Urinary bladder (tissue), 4 donors: ENCODE measurements at places on chromosomes 1 and 21. TPM values are rescaled to one million over a fixed set of nuclear protein-coding genes. Genes with fewer than 3 reads are reported as not detected.

The TTC39A gene
- total RNA-seq: 4.1 TPM

The RHEX gene
- 12.5 TPM for total RNA-seq

The LCE3D gene
- not detected for total RNA-seq

The KCNJ6 gene
- 0.26 TPM for total RNA-seq

- DNase-seq: no peak
These were observed 59.5 kb downstream of the MTR start for GRCh38 chr1:236854605-236854983.

The OPRD1 gene
- total RNA-seq: 0.05 TPM

GRCh38 chr1:178465011-178465410 lies 31.8 kb downstream of the CLEC20A start:
- DNase-seq: no peak

DNA sequence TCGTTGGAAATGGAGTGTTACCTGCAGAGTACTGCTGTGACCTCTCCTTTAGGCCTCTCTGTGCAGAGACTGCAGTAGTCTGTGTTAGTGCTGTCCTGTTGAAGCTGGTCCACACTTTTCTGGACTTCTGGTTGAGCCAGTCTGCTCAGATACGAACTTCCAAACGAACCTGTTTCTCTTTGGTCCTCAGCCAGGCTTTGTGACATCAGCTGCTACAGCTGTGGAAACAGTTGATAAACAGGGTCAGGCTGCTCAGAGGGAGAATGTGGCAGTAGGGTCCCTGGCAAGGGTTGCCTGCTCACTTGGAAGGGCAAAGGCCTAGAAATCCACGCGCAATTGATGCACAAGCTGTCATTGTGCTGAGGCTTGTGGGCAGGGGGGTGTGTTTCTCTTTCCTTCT lies 98.8 kb downstream of the NOS1AP start:
- peak; percentile 68 for DNase-seq

DNA sequence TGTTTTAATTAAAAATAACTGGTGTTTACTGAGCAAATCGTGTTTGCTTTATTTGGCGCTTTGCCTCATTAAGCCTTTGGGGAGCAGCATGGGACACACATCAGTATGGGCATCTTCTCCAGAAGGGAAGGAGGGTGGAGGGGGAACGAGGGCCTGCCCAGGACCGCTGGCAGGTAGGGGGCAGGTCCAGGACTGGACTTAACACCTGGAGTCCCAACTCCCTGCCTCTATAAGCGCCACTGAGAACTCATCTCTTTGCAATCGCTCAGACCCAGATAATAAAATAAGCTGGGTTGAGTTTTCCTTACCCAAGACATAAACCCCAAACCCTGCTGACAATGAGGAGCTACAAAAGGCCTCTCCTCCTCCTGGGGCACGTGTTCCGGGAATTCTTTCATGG lies 15.1 kb downstream of the ABCG1 start:
- no peak for DNase-seq

The TSSK3 gene
- 0.79 TPM for total RNA-seq

GRCh38 chr21:15837645-15838044 lies 107.9 kb downstream of the USP25 start:
- DNase-seq: no peak
